ENCODE measurements at places on chromosomes 5 and 9.

GRCh38 chr5:79074641-79075040 is 5.1 kb downstream of the BHMT2 start:
- DNase-seq = no peak

- no peak for DNase-seq
These were observed at the start of gene MZB1 for GRCh38 chr5:139389701-139390638. MZB1 (minus strand) TSS chr5:139389913; CDS start chr5:139389856, 57 bp downstream.

DNA sequence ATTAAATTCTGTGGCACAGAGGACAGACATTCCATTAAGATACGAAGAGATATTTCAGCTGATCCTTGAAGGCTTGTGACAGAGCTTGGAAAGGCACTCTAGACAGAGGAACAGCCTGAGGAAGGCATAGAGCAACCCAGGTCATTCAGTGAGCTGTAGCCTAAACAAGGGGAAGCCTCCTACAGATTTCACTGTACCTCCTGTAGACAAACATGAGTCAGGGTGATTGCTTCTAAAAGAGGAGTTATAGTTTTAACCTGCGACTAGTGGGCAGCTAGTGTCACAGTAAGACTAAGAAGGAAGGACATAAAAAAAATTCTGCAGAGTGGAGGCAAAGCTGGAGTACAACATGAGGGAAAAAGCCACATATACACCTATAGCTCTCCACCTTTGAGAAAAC is 43.5 kb upstream of the ANKDD1B start:
- no peak for DNase-seq

DNA sequence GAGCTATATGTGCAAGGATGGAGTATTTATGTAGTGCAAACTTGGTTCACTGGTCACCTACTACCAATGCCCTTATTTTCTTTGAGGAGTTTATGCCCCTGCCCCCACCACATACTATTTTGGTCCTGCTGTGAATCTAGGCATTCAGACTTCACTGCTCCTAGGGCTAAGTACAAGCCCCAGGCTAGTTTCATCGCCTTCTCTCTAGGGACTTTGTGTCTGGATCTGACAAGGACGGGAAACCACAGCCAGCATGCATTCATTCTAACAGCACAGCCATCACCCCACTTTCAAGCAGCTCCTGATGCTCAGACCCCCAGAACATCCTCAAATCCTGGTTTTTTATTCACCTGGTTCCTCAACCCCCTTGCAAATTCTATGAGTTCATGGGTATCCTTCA is 56.8 kb downstream of the DRD1 start:
- no peak for DNase-seq

DNA sequence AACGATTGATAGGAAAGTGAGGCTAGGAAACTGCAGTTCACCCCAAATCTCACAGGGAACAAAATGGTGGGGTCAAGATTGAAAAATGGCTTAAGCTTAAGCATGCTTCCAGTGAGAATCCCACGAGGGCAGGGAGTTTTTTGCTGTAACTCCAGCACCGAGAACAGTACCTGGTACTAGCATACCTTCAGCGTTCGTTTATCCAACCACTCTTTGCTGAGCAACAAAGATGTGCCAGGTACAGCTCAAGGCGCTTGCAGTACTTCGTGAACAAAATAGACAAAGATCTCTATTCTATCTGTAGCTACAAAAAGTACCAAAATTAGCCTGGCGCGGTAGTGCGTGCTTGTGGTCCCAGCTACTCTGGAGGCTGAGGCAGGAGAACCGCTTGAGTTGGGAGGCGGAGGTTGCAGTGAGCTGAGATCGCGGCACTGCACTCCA is 778 bp upstream of the PPP6C start:
- DNase-seq = no peak

DNA sequence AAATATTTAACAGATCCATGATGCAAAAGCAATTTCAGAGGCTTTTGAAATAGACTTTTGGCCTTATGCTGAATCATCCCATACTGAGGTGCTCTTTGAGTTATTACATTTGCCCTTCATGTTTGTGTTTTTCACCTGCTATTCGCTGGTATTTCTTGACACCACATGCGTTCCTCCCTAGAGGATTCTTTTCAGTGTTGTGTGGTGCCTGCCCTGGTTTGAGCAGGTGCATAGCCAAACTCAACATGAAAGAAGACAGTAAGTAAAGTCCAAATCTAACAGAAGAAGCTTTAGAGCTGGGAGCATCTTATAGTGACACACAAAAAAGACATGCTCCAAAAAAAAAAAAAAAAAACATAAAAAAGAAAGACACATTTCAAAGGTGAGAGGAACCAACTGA is 796.3 kb downstream of the SEMA5A start:
- no peak for DNase-seq

- DNase-seq = no peak
These were observed 142.2 kb upstream of the RANBP3L start for GRCh38 chr5:36443941-36444340.

DNA sequence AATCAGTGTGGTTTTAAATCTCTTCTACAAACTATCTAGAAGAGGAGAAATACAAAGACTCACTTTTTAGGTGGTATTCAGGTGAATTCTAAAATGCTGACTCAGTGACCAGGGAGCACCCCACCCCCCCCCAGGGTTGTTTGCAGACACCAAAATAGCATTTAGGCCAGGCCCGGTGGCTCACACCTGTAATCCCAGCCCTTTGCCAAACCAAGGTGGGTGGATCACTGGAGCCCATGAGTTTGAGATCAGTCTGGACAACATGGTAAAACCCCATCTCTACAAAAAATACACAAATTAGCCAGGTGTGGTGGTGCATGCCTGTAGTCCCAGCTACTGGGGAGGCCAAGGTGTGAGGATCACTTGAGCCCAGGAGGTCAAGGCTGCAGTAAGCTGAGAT is 119.0 kb upstream of the LMX1B start:
- DNase-seq = no peak

DNA sequence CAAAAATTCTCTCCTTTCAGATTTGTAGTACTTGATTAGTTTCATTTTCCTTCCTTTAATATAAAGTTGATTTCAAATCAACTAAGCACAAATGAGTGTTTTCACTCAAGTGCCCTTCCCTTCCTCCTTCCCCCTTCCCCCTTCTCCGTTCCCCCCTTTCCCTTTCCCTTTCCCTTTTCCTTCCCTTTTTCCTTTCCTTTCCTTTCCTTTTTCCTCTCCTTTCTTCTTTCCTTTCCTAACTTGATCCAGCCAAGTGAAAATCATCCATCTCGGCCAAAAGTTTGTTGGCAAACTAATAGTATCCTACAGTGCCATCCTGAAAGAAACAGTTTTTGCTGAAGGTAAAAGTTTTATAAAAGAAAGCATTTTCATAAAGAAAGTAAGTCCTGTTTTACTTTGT is 85.3 kb upstream of the CD180 start:
- no peak for DNase-seq

DNA sequence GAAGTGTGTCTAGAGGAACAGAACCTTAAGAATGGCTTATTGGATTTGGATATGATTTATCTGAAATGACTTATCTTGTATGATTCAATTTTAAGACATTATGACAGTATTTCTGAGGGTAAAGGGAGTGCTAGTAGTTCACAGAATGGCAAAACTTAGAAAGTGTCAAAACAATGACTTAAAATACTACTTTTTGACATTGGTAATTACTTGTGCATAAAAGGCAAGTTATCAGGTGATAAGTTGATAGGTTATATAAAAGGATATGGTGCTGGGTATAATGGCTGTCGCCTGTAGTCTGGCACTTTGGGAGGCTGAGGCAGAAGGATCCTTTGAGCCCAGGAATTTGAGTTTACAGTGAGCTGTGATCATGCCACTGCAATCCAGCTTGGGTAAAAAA is 494.4 kb downstream of the CDH9 start:
- DNase-seq = no peak

DNA sequence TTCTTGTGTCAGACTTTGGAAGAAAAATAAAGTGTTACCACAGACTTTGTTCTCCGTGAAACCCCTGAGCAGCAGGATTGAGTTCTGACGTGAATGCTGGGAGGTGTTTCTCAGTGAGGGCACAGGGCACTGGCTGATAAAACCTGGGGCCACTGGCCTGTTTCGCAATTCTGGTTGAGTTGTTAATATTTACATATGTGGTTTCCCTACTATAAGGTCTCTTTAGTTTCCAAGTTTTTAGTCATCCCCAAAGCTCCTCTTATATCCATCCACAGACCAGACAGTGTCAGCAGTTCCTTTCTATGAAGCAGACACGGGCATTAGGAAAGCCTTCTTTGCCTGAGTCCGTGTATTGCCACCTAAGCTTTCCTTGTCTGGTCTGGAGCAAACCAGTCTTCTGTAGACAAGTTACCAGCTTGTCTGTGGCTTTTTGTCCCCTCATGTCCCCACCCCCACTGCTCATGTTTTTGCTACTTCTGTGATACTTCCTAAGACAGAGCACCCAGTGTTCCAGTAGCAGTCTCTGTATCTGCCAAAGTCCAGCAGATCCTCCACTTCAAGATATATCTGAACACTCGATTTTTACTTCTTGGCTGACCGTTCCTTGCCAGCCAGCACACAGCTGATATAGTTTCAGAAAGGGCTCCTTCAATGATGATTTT is 42.0 kb downstream of the ACO1 start:
- DNase-seq = no peak

DNA sequence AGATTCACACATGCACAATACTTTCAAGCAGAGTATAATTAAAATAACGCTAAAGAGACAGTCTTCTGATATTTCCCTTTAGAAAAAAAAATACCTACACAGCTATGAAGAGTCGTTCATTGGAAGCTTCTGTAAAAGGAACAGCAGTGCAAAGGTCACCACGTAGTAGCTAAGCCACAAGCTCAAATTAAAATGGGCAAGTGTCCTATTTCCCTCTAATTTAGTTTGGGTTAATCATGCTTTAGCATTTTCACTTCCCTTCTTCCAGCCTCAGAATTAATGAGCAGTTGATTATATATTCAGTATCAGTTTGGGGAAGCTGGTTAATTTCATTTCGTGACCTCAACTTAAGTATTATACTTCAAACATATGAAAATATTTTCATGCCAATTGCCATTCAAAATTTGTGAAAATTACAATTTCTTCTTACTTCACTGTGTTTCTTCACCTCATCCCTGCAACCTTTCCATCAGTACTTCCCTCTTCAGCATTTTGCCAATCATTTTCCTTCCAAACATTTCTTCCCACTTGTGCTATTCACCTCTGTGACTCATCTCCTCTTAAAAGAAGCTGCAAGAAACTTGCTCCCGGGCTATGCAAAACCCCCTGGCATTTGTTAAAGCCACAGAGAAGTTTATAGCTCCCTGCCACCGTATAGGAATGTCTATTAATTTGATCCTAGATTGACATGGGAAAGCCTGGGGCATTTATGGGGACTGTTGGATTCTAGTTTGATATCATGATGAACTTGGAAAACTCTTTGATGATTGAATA is 83.0 kb downstream of the DMRTA1 start:
- no peak for DNase-seq

- no peak for DNase-seq
These were observed 336.9 kb upstream of the SLC24A2 start for GRCh38 chr9:20125727-20126126.

- DNase-seq = no peak
These were observed 123.1 kb downstream of the RAPGEF6 start for GRCh38 chr5:131511934-131512333.

GRCh38 chr9:84139296-84140070 is 158.9 kb downstream of the RMI1 start:
- DNase-seq = peak; percentile 68

DNA sequence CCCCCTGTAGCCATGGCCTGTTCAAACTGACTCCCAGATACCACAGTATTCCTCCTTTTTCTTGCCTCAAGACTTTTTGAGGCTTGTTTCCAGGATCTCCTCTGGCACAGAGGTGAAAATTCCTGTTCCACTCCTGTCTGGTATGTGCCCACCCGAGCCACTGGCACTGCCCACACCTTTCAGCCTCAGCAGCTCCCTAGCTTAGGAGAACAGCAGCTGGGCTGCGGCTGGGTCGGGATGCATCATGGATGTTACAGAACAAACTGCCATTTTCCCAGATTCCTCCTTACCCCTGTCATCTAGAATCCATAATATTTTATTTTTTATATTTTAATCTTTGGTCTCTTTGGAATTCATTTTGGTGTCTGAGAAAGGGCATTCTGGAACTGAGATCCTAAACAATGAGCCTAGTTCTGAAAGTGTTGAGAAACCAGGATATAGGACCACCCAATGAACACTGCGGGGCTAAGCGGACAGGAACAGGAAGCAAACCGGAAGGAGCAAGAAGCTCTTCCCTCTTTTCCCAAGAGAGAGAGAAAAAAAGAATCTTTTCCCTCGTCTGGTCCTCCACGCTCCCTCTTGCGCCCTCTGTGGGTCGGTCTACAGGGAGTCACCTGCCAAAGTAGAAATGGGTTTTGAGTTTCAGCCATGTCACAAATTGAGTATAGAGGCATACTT is 12.5 kb downstream of the OR2S2 start:
- DNase-seq = no peak

GRCh38 chr5:886716-887325 is 5.8 kb downstream of the BRD9 start:
- DNase-seq = no peak

DNA sequence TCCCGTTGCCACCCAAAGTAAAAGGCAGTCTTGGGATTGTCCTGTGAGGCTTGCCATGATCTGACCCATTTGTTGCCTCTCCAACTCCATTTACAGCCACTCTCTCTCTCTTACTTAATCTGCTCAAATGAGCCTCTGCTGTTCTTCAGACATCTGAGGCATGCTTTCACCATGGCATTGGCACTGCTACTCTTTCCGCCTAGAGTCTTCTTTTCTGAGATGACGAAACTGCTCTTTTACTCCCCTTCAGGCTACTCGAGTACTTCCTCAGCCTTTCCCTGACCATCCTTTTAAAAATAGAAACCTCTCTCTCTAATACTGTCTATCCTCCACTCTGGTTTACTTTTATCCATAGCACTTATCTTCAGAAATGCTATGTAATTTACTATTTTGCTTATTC is 9.0 kb downstream of the FOCAD start:
- no peak for DNase-seq

DNA sequence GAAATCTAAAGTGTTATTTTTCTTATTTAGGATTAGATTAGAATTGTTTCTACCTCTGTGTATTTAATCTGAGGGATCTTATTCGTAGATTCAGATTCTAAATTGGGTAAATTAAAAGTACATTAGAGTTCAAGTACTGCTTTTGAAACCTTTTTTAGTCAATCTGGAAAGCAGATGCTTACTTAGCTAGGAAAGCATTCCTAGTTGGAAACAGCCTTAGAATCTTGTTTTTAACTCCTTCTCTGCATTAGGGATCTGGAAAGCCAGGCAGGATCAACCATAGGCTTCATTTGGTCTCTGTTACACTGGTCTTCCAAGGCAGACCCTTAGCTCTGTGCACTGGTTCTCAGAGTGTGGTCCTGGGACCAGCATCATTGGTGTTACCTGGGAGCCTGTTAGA is 247.4 kb downstream of the NR3C1 start:
- no peak for DNase-seq
